Suppressor macrophage treated with lipopolysaccharide for 1 hour (primary cell): ENCODE measurements at places on chromosomes 5 and 9.

DNA sequence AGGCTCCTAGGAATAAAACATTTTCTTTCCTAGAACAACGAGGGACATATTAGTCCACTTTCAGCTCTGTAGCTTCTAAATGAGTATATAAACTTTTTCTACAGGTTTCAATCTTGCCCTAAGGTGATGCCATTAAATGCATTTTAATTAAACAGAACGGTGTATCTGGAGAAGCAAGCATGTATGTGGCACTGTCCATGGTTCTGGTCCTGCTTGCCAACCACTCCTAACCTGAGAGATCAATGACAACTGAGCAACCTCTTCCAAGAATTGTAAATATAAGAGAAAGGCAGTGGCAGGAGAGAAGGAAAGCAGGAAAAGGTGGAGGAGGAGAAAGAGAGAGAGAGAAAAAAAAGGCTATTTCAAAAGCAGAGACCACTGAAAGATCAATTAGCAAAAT, 95.6 kb upstream of the SPOCK1 start:
- no peak for DNase-seq

DNA sequence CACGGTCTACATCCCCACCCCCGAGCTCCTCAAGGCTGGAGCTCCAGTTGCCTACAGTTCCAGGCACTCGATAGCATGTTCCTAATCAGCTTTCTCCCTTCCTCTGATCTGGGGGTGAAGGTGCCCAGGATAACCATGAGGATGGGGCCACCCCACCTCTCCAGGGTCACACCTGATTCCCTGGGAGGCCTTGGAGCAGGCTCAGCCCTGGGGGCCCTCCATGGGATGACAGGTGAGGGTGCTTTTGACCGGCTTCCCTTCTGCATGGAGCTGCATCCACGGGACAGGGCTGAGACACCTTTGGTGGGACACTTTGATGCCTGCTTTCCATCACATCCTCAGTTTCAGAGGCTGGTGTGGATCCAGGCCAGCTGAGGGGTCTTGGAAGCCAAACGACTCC, 28.6 kb downstream of the GADD45G start:
- DNase-seq, result no peak

DNA sequence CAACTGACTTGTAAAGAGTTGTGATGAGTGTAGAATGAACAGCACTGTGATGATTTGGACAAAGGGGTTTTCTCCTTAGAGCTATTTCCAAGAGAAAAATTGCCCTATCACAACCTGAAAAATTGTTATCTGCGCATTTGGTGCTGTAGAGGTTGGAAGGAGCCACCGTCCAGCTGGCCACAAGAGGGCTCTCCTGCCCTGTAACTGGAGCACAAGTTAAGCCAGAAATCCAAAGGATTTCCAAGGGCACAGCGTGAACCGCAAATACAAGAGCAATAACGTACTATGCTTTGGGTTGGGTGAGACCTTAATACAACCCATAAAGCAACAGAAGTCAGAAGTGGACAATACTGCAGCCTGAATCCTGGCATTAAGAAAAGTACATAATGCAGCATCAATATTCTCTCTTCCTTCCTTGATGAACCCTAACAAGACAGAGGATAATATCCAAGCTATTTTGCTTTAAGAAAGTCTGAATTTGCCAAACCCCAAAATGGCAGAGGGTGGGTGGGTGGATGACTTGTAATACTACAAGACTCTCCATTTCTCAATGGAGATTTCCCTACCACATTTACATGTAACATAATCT, 56.8 kb upstream of the SMIM32 start:
- peak; percentile 49 for DNase-seq

DNA sequence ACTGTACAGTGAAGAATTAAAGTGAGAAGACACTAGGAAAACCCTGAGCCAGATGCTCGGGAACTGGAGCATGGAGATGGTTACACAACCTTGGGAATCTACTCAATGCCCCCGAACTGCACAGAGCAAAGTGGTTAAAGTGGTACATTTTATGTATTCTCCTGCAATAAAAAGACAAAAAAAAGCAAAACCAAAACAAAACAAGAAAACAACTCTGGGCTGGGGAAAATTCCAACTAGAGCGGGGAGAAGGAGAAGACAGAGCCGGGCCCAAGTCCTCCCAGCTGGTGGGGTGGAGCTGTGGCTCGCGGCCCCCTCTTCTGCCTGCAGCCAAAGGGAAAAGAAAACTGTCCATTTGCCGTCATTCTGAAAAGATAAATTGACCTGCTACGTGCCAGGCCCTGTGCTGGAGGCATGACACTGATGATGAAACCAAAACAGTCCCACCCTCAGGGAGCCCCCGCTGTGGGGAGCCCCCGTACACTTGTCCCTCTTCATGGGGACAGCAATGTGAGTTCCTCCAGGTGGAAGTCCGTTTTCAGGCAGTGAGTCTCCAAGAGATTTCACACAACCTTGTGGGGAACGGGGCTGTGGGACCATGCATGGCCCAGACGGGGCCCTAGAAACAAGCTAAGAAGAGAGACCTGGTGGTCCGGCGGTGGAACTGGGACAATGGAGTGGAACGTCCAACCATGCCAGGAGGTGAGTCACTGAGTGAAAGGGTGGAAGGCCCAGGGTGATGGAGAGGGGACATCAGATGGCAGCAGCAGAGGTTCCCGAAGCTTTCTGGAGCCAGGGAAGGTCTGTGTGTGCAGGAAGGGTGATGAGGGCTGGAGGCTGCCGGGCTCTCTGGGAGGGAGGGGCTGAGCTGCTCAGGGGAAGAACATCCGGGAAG, 114.8 kb upstream of the COL5A1 start:
- DNase-seq, result no peak

GRCh38 chr5:139050432-139050831, 147.7 kb downstream of the SIL1 start:
- DNase-seq, result no peak

GRCh38 chr5:172276214-172276613, 7.3 kb downstream of the UBTD2 start:
- no peak for DNase-seq

GRCh38 chr5:179132586-179133355, 72.6 kb downstream of the ZNF354C start:
- no peak for DNase-seq

GRCh38 chr9:130022566-130023143, 20.3 kb downstream of the FNBP1 start:
- no peak for DNase-seq

DNA sequence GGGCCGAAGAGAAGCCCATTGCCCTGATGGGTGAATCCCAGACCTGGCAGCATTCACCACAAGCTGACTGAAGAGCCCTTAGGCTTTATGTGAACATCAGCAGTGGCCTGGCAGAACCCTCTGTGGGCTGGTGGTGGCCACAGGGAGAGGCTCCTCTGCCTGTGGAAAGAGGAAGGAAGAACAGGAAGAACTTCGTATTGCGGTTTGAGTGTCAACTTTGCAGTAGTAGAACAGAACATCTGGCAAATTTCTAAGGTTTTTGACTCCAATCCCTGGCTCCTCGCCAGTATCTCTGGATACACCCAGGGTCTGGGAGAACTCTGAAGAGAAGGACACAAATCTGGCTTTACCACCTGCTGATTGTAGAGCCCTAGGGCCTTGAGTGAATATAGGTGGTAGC, 356.4 kb upstream of the GRAMD2B start:
- no peak for DNase-seq

DNA sequence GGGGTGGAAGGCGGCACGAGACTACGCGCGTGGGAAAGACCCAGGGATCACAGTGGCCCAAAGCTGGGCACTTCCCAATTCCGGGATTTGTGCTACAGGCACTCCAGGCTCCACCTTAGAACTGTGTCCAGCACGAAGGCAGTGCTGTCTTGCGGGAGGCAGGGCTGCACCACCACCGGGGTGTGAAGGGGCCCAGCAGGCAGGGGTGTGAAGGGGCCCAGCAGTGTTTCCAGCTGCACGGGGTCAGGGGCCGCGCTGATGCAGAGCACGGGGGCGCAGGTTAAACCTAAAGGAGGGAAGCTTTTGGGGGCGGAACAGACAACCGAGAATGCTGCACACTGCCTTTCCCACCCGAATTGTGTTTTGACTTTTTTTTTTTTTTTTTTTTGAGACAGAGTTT, 1.1 kb upstream of the PDCD6 start:
- DNase-seq, result no peak
